ENCODE measurements at places on chromosomes 11 and 22.

GRCh38 chr11:67548555-67549110 lies 25.4 kb upstream of the CABP2 start:
- DNase-seq: no peak

GRCh38 chr22:39658367-39658766 lies 87.8 kb downstream of the CACNA1I start:
- DNase-seq: no peak

GRCh38 chr11:75347781-75348566 lies 3.5 kb downstream of the ARRB1 start:
- DNase-seq: no peak

DNA sequence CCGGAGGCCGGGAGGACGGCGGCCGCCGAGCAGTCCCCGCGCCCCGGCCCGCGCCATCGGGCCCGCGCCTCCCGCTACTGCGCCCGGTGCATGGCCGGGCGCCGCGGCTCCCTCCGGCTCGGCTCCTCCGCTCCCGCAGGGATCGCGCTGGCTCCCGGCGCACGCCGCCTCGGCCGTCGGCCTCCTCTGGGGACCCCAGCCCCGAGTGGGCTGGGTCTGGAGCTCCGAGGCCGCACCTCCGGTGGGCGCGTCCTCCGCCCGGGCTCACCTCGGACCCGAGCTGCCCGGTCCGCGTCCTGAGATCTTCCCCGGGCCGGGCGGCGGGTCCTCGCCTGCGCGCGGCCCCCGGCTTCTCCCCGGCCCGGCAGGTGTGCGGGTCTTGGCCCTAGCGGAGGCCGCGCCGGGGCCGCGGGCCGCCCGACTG lies 251 bp downstream of the SHISA8 start:
- DNase-seq: no peak

DNA sequence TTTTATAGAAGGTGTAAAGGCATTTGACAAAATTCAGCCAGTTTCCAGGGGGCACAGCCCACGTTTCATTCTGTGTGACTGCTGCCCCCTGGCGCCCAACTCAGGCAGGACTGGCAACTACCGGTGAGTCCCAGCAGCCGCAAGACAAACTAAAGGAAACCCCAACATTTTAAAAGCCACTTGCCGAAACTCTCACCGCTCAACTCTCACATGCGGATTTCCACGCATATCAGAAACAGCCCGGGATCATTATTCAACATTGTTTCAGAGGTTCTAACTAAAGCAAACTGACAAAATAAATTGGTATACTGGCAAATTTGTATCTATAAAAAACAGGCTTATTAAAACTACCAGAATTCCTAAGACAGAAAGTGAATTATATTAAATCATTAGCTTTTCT lies 48.2 kb downstream of the MORC2 start:
- DNase-seq: peak; percentile 72

DNA sequence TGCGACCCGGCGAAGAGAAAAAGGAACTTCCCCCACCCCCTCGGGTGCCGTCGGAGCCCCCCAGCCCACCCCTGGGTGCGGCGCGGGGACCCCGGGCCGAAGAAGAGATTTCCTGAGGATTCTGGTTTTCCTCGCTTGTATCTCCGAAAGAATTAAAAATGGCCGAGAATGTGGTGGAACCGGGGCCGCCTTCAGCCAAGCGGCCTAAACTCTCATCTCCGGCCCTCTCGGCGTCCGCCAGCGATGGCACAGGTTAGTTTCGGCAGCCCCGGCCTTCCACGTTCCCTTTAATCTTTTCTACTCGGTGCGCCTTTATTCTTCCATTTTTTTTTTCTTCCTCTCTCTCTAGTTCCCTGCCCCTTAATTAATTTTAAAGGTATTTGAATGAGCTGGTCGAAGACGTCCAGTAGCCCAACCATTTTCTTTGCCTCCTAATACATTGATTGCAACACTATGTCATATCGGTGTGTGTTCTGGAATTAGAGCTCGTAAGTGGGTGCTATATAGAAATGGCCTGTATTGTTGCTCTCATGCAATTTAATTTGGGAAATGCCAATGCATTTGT lies 537 bp downstream of the EP300 start:
- no peak for DNase-seq

DNA sequence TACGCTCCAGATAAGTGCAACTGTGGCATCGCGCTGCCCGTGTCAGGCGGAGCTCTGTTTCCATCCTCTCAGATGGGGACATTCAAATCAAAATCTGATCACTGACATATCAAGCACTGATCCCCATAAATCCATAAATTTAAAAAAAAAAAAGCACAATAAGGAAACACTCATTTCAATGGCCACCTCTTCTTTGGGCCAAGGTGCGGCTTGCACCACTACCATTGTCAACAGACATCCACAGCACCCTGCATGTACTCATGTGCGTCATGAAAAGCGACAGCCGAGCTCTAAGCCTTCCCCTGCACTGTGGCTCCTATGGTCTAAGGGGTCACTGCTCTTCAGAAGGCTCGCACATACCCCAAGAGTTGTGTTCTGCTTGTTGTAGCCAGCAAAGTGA lies 26.7 kb upstream of the SERPIND1 start:
- no peak for DNase-seq

DNA sequence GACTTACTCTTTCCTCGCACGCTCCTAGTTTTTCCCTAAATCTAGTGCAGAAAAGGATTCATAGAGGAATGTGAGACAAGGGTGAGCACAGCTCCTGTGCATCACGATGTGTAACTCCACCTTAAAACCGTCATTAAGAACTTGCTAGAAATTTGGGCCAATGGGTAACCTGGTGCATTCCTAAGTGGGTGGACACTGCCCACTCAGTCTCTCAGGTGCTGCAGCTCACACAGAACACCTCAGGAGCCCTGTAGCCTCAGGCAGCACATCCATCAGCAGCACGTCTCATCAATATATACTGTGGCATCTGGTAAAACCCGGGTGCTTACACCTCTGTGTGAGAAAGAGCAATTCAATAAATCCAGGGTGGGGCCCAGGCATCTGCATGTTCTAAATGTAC lies 12.4 kb downstream of the POU2AF3 start:
- DNase-seq: no peak

GRCh38 chr11:46356924-46357482 lies 9.7 kb downstream of the DGKZ start:
- no peak for DNase-seq

DNA sequence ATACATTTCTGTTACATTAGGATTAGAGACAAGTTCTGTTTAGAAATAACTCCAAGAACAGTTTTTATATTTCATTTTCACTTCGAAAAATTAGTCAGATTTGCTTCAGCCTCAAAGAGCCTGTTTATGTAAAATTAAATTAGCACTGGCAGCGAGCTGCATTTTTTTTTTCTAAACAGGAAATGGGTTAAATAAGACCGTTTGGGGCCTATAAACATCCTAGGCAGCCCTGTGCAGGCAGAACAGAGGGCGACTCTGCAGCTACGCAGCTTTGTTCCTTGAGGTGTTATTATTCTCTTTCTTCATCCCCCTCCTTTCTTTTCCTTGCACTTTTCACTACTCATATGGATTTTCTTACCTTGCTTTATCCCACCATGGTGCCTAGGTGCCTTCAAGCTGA lies 48.7 kb downstream of the CWC15 start:
- DNase-seq: no peak

DNA sequence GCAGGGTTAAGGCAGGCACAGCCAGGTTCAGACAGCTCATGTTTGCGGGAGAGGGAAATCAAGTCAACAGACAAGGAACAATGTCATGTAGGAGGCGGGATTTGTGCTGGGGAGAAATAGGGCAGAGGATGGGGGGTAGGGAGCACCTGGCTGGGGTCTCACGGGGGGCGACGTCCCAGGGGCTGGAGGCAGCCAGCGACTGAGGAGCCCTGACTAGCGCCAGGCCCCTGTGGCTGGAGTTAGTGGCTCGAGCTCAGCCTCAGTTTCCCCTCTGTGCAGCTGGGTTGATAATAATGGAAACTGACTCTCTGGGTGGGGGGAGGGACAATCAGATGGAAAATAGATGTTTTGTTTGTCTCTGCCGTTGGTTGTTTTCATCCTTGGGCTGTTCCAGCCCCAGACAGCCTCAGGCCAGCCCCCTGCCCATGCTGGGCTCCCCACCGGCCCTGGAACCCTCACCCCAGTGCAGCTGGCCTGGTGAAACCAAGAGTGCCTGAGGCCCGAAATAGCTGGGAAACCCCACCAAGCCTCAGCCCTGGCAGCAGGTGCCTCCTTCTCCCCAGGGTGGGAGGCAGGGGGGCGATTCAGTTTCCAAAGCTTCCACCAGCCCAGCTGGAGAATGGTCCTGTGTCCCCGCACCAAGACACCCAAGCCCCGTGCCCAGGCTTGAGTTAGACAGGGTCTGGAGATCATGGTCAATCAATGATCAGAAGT lies 44.1 kb downstream of the IGLL5 start:
- DNase-seq: no peak

DNA sequence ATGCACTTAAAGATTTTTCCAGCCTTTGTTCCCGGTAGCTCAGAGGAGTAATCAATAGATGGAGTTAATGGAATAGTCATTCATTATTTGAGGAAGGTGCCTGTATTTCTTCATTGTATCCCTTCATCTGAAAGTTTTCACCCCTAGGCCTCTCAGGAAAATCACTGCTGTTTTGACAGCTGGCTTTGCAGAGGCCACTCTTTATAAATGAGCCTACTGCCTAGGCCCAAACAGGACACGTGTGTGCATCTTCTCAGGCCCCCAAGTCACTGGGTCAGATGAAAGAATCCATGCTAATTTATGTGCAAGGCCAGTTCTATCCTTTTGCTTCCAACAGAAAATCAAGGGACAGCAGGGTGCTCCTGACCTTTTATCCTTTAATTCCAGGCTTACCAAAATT lies 76.8 kb downstream of the MPPED2 start:
- DNase-seq: no peak

- DNase-seq: no peak
These were observed 125.7 kb downstream of the WT1 start for GRCh38 chr11:32309530-32310213.

DNA sequence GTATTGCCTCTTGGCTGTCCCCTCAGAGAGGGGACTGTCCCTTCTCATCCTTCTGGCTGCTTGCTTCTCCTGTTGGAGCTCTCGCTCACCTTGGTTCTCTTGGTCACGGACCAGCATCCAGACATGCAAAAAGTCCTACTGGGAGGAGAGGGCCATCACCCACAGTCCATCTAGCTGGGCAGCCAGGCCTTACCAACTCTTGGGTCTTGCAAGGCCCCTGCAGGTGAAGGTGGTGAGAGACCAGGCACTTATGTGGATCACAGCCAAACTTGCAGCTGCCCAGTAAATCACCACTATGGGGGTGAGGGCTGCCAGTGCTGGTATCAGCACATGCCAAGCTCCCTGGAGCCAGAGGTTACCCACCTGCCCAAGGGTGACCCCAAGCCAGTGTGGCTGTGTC lies 36.3 kb downstream of the KCNQ1OT1 start:
- DNase-seq: no peak

GRCh38 chr11:112771851-112772250 lies 189.4 kb upstream of the NCAM1 start:
- DNase-seq: no peak

All from activated B cell treated with CpG ODN at 0.5 μM for 24 hours (primary cell).